Neural crest cell (in vitro differentiated cells): ENCODE measurements at places on chromosomes 1 and 21. TPM values are rescaled to one million over a fixed set of nuclear protein-coding genes. Genes with fewer than 3 reads are reported as not detected.

DNA sequence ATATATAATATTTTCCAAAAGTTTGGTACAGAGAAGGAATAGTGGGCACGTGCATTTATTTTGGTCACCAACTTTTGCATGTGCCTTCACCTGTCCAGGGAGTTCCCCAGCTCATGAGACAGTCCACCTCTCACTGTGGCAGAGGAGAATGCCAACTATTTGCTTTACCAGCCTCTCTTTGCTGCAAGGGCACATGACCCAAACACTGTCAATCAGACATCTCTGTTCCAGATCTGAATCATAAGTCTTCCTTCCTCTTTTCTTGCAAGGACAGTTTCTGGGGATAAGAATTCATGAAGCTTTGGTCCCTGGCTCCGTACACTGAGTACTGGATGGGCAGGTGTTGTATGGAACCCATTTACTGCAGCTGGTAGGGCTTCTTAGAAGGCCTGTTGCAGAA is 38.6 kb downstream of the C1orf87 start:
- DNase-seq, result no peak

The VASH2 gene
- 8.7 and 10.3 TPM in 2 replicates for total RNA-seq

DNA sequence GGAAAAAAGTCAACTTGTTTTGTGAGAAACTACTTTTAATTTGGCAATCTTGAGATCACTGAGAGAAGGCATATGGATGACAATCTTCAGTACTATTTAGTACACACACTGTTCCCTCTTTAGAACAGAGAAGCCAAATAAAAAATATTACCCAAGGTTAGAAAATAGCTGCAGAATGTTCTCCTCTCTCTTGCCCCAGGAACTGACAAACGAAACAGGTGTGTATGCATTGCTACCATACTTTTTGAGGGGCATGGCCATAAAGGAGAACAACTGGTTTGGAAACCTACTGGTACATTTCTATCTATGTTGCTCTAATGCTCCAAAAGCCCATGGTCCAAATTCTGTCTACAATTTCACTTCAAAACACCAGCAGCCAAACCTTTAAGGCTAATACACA is 5.7 kb downstream of the TOR1AIP2 start:
- DNase-seq, result no peak

The EPRS1 gene
- total RNA-seq, result 98.7 TPM in 2 replicates

DNA sequence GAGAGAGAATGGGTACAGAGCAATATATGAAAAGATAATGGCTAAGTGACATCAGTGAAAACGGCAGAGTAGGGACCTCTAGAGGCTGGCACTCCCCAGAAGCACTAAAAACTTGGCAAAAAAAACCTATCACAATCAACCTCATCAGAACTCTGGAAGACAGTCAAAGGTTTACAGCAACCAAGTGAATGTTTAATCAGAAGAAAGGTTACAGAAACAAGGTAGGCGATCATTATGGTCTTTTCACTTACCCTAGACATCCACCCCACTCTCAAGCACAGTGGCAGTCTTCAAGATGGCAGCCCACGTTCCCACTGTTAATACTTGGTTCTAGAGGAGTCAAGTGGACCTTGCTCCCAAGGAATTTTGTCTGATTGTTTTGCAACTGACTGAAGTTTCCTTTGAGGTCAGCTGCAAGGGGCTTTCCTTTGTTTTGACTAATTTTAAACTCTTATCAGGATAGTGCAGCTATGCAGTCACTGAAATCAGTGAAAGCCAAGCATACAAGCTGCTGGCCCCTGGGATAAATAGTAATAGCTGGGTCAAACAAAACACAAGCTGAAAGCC is 7.2 kb downstream of the KIFAP3 start:
- DNase-seq, result no peak

DNA sequence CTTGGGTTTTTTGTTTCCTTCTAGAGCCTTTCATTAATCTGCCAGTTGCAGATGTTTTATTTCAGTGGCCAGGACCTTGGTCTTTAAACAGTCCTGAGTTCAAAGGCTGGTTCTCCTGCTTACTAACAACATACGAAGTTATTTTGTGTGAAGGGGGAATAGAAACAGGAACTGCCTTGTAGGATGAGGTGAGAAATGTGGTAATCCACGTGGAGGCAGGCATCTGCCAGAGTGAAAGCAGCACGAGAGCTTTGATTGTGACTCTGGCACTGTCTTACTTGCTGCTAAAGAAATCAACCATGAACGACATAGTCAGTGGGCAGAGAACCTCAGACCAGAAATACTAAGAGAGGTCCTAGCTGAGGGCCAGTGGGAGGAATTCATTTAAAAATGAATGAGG is 30.4 kb downstream of the TMEM63A start:
- DNase-seq, result no peak

The GPR25 gene
- not detected in 2 replicates for total RNA-seq

- DNase-seq, result no peak
These were observed 60.6 kb downstream of the WNT9A start for GRCh38 chr1:227886993-227887696.

DNA sequence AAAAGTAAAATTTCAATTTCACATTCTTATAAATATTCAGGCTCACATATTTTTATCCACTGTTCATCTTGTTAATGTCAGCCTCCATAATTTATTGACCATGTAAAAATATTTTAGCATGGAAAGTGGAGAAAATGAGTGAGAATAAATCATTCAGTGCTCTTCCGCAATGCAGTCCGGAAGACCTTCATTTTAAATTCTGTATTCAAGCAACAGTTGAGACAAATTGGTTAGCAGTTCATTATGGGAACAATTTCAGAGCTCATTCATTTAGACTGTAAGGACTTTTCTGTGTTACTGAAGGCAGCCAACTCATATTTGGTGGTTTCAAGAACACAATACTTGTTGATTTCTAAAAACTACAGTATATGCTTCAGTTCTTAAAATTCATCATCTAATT is 97.8 kb downstream of the TYW3 start:
- no peak for DNase-seq

The JAM2 gene
- 26.2 and 29.7 TPM in 2 replicates for total RNA-seq

- DNase-seq, result no peak
These were observed 64.5 kb downstream of the LRRC40 start for GRCh38 chr1:70140894-70141293.

The L1TD1 gene
- 10.1 and 11.5 TPM in 2 replicates for total RNA-seq

GRCh38 chr1:112877750-112878149 is 78.2 kb downstream of the SLC16A1 start:
- no peak for DNase-seq

DNA sequence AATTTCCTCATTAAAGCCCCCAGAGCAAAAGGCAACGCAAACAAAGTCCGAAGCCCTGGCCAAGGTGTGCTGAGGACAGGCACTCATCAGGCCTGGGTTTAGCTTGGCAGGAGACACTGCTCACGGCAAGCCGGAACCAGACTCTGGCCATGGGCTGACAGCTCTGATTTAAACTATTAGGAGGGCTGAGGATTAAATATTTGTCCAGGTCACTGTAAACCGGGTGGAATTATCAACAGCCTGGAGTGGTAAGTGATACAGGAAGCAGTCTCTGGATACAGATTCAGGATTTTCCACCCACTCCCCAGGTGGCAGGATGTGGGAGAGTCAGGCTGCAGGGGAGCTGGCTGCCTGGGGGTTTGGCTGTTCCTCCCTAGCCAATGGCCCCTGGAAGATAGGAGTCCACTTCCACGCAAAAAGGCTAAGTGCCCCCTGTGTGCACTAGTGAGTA is 42.4 kb downstream of the SLC66A1 start:
- DNase-seq, result no peak

DNA sequence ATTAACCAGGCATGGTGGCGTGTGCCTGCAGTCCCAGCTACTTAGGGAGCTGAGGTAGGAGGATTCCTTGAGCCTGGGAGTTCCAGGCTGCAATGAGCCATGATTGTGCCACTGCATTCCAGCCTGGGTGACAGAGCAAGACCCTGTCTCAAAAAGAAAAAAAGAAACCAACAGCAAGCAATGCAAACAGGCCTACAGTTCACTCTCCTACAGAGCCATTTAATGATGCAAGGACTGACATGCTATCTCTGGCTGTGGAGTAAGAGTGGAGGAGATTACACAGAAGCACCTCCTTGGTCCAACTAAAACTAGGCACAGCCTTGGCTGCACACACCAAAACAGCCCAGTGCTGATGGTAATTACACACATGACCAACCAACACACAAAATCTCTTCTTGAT is 127.5 kb upstream of the SOD1 start:
- DNase-seq, result no peak

GRCh38 chr1:107933736-107934135 is 31.2 kb downstream of the VAV3 start:
- no peak for DNase-seq

GRCh38 chr1:156892190-156893047 is 1.1 kb upstream of the PEAR1 start:
- DNase-seq, result peak; percentile 98

GRCh38 chr21:37208741-37209225 is 58.4 kb downstream of the VPS26C start:
- no peak for DNase-seq

DNA sequence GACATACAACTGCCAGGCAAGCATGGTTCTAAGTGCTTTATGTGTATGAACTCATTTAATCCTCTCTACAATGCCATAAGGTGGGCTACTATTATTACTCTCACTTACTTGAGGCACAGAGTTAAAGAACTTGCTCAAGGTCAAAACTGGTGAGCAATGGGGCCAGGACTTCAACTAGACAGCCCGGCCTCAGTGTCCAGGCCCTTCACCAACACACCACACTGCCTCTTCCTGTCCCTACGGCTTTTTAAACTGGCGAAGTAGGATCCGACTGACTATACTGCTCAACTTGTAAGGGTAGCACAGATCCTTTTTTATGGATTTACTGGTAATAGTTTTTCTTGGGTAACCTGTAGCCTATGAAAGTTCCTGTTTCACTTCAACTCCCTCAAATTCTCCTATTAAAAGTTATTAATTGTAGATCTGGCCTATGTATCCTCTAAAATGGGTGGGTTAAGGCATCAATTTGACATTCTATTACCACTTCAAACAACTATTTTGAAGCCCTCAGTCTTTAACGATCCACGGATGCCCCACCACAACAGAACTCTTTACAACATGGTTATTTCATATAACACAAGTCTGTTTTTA is 4.3 kb downstream of the ERRFI1 start:
- no peak for DNase-seq

- no peak for DNase-seq
These were observed 119.6 kb downstream of the ATG4C start for GRCh38 chr1:62903522-62903921.

The TMPRSS3 gene
- not detected in 2 replicates for total RNA-seq

- DNase-seq, result no peak
These were observed 142.9 kb downstream of the DHRS3 start for GRCh38 chr1:12475101-12475500.

DNA sequence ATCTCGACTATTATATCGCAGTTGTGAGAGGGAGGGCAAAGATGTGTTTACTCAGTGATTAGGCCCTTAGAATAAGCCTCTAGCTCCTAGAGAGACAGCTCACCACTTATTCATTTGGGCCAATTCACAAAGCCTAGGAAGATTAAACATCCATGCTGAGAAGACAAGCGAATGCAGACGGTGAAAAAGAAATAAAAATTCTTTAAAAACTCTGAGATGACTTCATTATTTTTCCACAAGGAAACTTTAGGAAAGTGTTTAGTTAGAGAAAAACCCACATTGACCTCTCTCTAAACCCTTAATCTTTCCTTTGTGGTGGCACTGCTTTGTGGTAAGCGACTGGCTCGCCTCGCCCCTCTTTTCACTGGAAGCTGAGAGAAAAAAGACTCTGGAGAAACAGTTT is 146.8 kb upstream of the DMRTA2 start:
- DNase-seq, result no peak

DNA sequence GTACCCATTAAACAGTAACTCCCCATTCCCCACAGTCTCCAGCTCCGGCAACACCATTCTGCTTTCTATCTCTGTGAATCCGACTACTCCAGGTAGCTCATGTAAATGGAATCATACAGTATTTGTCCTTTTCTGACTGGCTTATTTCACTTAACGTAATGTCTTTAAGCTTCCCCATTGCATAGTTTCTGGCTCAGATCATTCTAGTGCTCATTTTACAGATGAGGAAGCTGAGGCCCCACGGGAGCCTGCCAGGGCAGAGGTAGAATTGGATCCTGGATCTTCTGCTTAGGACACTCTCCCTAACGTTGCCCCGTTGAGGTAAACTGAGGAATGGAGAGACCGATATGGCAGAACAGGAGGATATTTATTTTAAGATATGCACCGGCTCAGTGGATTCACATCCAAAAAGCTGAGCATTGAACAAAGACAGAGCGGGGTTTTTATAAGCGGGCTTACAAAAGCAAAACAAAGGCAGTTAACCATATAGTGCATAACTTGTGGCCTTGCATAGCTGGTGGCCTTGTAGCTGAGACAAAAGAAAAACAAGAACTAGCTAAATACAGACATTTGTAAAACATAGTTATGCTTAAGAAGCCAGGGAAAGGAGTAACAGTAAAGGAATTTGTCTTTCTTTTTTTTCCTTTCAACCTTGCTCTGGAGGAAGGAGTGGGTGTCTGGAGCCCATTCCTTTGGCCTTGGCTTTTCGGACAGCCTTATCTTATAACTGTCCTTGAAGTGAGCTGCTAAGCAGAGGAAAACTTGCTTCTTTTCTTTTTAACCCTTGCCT is 15.3 kb upstream of the KLHDC8A start:
- DNase-seq, result no peak

- no peak for DNase-seq
These were observed 15.6 kb downstream of the EVA1C start for GRCh38 chr21:32427958-32428623.

GRCh38 chr1:198556971-198557370 is 16.5 kb upstream of the ATP6V1G3 start:
- DNase-seq, result no peak

- DNase-seq, result no peak
These were observed 153.5 kb downstream of the TGFBR3 start for GRCh38 chr1:91732291-91733107.

GRCh38 chr1:232211149-232211548 is 418.8 kb downstream of the SIPA1L2 start:
- no peak for DNase-seq

- DNase-seq, result no peak
These were observed 55.8 kb downstream of the IARS2 start for GRCh38 chr1:220149742-220150141.

DNA sequence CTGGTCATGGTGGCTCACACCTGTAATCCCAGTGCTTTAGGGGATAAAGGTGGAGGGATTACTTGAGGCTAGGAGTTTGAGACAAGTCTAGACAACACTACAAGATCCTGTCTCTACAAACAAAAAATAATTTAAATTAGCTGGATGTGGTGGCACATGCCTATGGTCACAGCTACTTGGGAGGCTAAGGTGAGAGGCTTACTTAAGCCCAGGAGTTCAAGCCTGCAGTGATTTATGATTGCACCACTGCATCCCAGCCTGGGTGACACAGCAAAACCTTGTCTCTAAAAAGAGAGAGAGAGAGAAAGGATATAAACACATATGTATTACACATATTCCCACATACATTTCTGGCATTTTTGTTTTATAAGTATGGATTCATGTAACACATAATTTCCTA is 325.2 kb downstream of the DUSP10 start:
- DNase-seq, result no peak

DNA sequence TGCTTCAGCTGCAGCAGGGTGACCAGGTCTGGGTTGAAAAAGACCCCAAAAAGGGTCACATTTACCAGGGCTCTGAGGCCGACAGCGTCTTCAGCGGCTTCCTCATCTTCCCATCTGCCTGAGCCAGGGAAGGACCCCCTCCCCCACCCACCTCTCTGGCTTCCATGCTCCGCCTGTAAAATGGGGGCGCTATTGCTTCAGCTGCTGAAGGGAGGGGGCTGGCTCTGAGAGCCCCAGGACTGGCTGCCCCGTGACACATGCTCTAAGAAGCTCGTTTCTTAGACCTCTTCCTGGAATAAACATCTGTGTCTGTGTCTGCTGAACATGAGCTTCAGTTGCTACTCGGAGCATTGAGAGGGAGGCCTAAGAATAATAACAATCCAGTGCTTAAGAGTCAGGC is 2.9 kb downstream of the C1QA start:
- no peak for DNase-seq

The SLC9C2 gene
- total RNA-seq, result 0.12 TPM in 1 of 2 replicates, not detected in the other
